ENCODE measurements at places on chromosomes 4 and X.

- DNase-seq = no peak
These were observed 68.4 kb upstream of the MID1IP1 start for GRCh38 chrX:38732866-38733265.

DNA sequence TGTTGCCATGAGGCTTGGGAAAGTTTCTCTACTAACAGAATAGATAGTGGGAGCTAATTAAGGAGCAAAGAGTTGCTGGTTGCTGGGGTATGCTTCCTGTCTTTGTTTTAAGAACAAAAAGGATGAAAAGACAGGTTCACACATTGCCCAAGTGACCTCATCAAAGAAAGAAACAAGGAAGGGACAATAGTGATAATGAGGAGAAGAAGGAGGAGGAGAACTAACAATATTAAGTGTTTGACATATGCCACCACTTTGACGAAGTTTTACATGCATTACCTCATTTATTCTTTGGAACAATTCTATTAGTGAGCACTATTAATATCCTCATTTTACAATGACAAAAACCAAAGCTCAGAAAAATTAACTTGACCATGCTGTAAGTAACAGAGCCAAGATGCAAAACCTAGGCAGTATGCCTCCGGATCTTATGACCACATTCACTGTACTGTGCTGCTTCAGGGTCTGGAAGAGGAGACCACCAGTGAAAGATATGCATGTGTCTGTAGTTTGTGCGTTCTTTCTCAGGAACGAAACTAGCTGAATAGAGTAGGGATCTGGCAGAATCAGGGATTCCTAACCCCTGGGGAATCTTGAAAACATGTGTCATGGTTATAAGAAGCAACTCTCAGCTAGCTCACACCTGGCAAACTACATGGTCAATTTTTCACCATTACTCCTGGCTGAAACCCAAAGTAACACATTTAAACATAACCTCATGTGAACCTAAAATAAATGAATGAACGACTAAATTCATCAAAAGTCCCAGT lies 83.8 kb downstream of the MOSPD2 start:
- DNase-seq = no peak

GRCh38 chr4:143538979-143539669 lies 25.6 kb downstream of the SMARCA5 start:
- DNase-seq = no peak

GRCh38 chr4:136742333-136742732 lies 790.0 kb downstream of the PCDH18 start:
- no peak for DNase-seq

DNA sequence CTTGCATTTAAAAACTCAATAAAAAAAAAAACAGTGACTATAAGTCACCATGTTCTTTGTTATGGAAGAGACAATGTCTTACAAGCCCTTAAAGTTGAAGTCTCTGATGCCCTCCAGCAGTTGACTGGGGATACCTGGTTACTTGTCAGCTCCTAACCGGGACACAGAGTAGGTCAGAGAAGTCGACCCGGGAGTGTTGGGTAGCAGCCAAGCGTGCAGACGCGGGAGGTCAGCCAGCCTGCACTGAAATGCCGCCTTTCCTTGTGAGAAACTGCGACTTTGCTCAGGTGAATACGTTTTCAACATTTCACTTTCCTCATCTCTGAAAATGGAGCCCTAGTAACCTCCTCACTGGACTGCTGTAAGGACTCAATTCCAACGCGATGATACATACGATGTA lies 81.8 kb downstream of the F11 start:
- DNase-seq = no peak

- no peak for DNase-seq
These were observed 779.0 kb upstream of the INTU start for GRCh38 chr4:126853715-126854114.

DNA sequence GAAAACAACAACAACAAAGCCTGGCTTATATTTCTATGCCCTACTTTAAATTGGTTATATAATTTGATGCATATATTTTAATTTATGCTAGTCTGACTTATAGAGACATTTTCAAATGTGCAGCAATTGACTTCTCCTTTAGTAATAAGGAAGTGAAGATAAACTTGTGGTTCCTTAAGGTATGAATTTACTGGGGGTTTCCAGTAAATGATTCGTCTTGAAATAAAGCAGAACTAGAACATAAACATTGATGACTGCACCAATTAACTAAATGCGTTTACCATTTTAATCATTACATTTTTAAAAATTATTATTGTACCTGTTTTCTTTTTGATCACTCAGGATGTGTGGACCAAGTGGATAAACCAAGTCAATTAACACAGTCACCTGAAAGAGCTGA lies 99.6 kb upstream of the CCSER1 start:
- DNase-seq = no peak

GRCh38 chr4:7649741-7650531 lies 215.2 kb upstream of the PSAPL1 start:
- peak; percentile 75 for DNase-seq

GRCh38 chr4:78735697-78736096 lies 40.5 kb upstream of the BMP2K start:
- no peak for DNase-seq

- no peak for DNase-seq
These were observed 49.0 kb downstream of the RWDD4 start for GRCh38 chr4:183610033-183610432.

- DNase-seq = no peak
These were observed 74.3 kb downstream of the CFAP299 start for GRCh38 chr4:80409809-80410208.

DNA sequence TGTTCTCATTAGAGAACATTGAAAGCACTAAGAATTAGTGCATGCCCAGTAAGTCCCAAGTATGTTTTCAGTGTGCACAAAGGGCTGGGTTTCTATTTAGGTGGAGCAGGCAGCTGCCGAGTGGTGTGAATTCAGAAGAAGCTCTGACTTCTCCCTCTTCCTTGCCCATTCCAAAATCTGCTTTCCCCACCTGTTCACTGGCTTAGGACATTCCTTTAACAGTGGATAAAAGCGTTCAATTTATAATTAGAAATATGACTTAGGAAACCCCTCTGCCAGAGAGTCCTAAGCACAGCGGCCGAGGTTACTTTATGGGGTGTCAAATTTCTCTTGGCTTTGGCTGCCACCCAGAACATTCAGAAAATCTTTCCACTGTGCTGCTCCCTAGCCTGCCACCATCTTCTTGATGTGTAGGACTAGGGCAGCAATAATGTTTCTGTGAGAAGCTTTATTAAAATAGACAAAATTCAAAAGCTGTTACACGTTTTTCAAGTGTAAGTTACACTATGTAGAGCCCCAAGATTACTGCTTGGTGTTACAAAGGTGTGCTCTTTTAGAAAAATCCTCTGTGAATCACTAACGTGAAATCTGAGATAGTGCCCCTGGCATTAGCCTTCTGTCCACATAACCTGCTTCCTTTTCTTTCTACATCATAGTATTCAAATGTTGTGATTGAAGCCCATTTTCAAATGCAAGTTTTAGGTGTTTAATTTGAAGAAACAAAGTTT lies 191.6 kb upstream of the ANKRD50 start:
- DNase-seq = no peak

DNA sequence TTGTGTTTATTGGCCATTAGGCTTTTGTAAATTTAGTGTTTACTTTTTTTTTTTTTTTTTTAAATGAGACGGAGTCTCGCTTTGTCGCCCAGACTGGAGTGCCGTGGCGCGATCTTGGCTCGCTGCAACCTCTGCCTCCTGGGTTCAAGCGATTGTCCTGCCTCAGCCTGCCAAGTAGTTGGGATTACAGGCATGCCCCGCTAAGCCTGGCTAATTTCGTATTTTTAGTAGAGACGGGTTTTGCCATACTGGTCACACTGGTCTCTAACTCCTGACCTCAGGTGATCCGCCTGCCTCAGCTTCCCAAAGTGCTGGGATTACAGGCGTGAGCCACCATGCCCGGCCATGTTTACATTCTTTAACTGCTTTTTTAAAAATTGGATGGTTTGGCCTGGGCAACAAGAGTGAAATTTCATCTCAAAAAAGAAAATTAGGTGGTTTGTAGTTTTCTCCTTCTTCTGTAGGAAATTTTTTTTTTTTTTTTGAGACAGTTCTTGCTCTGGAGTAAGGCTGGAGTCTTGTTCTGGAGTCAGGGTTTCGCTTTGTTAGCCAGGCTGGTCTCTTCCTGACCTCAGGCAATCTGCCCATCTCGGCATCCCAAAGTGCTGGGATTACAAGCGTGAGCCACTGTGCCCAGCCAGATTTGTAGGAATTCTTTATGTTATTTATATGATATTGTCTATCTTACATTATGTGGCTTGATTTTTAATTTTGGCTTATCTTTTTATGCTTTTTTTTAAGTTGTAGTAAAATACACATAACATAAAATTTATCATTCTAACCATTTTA lies 15.1 kb downstream of the UBE2K start:
- no peak for DNase-seq

DNA sequence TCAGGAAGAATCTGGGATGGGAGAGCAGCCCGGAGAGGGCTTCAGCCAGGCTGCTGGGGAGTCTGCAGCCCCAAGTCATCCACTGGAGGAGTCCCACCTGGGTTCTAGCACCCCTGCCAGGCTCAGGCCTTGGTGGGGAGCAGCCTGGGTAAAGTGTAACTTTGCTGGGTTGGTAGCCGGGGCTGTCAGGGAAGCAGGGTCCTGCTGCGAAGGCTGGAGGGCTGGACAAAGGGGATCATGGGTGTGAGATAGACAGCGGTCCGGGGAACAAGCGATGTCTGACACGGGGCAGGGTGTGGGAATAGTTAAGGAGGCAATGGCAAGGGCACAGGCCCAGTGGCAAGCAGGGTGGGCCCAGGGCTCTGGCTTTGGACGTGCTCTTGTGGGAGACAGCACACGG lies 37.6 kb downstream of the PDHA1 start:
- no peak for DNase-seq

DNA sequence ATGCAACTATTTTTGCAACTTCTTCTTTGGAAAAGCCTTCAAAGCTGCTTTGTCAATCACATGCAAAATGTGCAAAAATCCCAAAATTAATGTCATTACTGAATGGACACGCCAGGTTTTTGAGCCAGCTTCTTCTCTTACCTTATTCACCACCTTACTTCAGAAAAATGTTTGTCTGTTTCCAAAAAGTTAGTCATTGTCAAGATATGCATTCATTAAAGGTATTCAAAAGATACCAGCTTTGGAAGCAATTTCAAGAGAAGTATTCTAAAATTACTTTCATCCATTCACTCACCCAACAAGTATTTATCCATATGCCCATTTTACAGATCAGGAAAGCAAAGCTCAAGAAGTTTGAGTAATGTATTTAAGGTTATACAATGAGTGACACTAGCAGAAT lies 2.3 kb upstream of the SEPSECS start:
- DNase-seq = no peak

GRCh38 chrX:53211391-53211978 lies 13.5 kb downstream of the KDM5C start:
- DNase-seq = no peak

DNA sequence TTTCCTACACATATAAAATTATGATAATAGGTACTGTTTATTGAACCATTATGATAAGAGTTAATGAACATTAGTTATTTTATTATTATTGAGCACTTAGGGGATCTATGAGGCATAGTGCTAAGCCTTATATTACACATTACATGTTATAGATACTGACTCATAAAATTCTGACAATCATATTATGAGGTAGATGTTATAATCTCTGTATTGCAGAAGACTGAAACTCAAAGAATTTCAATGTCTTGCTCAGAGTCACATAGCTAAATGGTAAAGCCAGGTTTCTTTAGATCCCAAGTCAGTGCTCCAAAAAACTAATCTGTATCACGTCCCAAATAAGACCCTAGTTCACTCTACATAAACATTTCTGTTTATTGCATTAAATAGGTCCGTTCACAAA lies 207.2 kb upstream of the CNKSR2 start:
- DNase-seq = no peak

DNA sequence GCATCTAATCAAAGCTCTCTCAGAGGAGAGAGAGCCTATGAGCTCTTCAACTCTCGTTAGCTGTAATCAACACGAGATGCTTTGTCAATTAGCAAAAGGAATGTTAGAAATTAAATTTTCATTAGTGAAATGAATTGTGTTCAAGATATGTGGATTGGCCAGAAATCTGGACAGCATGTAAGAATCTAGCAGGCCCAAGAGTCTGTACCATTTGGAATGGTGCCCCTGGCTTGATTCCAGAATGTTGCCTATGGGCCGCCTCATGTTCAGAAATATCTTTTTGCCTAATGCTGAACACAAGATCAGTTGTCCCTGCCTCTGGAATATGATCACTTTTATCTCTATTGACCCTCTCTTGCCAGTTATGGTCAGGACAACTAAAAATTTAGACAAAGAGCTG lies 88.2 kb downstream of the RBM46 start:
- DNase-seq = no peak

Data from bone marrow (tissue), 2 donors.